CD4-positive, alpha-beta T cell treated with Interferon alpha-2 for 1 hour (primary cell): ENCODE measurements at places on chromosomes 6 and 20.

- no peak for DNase-seq
Measured at GRCh38 chr6:114195027-114195365, 147.8 kb downstream of the HS3ST5 start.

DNA sequence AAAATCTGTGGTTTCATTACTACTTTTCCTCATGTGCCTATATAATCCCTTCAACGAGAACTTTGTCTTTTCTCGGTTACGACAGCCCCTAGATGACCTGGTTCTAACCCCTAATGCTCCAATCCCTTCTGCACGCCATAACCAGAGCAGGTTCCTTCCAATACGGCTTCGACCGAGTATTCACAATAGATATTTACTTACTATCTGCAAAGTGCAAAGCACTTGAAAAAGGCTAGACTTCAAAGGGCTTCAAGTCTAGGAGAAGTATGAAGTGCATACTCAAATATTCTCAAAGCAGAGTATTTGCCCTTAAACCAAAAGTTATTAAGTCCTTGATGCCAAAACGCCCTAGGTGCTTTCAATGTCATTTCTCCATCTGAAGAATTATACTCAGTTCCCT lies 63.4 kb upstream of the NHSL1 start:
- DNase-seq, result no peak

DNA sequence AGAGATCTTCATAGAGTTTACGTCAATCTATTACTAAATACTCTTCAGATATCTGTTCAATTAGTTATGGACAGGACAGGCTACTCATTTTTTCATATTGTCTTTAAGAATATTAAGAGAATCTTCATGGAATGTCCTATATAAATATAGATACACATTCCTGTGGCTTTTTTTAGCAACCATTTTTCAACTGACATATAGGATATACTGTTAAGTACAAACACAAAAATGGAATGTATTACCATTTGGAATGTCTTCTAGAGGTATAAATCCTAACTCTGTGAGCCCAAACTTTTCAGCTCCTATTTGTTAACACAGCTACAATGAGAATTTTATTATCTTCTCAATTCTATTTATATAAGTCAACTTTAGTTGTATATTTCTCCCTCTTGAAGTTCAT lies 239.6 kb upstream of the DEFB112 start:
- no peak for DNase-seq

GRCh38 chr20:47638851-47639250 lies 137.2 kb downstream of the NCOA3 start:
- no peak for DNase-seq

DNA sequence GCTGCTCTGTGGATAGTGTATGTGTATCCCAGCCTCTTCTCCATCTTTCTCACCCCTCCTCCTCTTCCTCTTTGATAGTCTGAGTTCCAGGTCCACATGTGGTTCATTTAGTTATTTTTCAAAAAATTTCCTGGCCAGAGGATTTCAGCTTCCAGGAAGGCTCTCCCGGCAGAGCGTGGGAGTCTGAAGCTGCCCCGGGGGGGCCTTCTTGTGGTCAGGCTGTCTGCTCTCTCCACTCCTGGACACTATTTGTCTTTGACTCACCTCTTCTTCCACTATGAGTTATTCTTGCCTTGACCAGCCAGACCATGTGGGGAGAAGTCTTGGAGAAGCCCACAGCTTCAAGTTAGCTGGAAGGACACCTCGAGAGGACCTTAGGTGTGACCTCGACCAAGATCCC lies 258.8 kb downstream of the CDC5L start:
- DNase-seq, result no peak

- DNase-seq, result peak; percentile 47
Measured at GRCh38 chr6:40308533-40309306, 278.4 kb downstream of the LRFN2 start.

- no peak for DNase-seq
Measured at GRCh38 chr20:7911586-7912330, 28.5 kb downstream of the HAO1 start.

DNA sequence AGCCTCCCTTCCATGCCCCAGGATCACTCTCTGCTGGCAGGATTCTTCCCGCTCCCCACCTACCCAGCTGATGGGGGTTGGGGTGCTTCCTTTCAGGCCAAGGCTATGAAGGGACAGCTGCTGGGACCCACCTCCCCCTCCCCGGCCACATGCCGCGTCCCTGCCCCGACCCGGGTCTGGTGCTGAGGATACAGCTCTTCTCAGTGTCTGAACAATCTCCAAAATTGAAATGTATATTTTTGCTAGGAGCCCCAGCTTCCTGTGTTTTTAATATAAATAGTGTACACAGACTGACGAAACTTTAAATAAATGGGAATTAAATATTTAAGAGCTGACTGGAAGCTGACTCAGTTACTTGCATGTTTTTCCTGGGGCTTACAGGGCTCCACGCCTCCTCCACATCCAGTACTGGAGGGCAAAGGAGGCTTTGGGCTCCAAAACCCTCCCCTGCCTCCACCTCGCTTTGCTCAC lies 24.3 kb upstream of the FANCE start:
- no peak for DNase-seq

- DNase-seq, result no peak
Measured at GRCh38 chr6:149216459-149216858, 101.1 kb upstream of the TAB2 start.

GRCh38 chr6:66496659-66497058 lies 789.6 kb upstream of the EYS start:
- DNase-seq, result no peak

DNA sequence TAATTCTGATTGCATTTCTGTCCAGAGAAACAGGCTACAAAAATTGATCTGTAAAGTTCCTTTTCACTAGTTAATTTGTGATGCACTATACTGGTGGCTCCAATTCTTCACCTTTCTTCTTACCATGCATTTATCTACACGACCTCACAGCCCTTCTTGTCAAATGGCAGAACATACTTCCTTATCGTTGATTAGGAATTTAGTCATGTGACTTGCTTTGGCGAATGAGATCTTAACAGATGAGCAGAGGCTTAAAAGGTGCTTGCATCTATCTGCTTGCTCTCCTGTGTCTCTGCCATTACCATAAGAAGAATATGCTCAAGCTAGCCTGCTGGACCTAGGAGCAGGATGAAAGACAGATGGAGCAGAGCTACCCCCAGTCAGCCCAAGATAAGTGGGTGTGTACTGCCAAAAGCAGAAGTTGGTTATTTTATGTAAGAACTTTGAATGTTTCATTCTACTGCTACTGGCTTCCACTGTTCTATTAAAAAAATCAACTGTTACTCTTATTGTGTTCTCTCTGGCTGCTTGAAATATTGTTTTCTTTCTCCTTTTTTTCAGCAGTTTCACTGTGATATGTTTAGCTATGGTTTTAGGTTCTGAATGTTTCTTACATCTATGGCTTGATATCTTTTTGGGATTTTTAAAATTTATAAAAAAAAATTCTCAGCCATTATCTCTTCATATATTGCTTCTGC lies 40.2 kb upstream of the RBM24 start:
- no peak for DNase-seq

DNA sequence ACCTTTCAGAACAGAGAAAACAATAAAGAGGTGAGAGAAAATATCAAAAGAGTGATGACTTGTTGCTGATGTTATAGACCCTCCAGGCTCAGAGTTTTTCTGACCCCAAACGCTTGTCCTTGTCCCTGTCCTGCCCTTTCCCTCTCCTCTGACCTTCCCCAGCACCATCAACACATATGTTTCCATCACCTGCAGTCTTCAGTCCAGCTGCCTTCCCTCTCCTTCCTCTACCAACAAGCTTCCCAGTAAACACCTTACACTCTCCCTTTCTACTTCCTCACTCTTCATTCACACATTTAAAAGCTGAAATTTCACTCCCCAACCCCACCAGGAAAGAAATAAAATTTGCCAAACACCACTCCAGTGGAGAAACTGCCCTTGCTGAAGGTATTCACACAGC lies 25.4 kb upstream of the AFDN start:
- DNase-seq, result no peak

DNA sequence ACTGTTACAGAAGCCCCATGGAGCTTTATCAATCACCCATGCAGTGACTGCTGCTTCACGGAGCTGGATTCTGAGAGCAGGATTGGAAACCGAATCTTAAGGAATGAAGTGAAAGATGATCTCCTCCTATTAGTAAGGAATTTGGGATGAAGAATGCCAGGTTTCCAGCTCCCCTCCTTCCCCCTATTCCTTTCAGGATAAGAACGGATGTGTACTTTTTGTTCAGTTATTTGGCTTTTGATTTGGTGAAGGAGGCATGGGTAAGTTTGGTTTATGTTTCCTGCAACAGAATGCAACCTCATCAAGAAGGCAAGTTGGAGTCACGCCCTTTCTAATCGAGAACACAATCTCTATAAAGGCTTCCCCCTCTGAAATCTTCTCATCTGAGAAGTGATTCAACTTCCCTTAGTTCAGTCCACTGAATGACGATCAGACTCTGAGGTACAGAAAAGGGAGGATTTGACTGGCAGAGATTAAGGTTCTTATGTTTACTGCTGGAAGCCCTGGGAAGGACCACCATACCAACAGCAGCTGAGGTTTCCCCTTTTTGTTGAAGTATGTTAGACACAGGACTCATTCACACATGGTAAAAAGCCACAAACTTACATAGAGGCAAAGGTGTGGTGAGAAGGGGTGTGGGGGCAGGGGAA lies 5.5 kb downstream of the ELMO2 start:
- peak; percentile 57 for DNase-seq

- no peak for DNase-seq
Measured at GRCh38 chr20:41475503-41475902, 108.9 kb upstream of the EMILIN3 start.

GRCh38 chr6:129096651-129097290 lies 213.8 kb downstream of the LAMA2 start:
- DNase-seq, result no peak

DNA sequence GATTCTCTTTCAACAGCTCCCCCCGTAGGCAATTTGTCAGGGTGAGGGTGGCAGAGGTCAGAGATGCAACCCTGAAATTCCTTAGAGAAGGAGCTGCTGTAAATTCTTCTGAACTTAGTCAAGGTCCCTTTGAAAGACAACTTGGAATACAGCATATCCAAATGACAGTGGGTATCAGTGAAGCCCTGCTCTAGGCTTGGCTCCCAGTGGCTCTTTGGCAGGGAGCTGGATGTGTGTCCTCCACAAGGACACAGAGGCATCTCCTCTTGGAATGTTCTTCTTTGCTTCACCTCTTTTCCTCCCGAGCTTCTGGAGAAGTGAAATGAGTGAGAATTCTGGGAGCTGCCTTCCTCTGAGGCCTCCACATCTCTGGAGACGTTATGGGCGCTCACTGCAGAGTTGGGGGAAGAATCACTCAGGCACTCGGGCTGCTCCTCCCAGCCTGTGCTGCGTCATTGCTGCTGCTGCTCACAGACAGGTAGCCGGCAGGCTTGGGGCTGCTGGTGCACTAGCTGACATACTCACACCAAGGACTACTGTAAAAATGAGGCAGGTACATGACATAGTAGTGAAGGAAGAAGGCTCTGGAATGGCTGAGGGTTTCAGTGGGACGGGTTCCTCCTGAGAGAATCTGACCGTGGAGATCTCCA lies 34.1 kb downstream of the DYNLT1 start:
- no peak for DNase-seq

GRCh38 chr20:15654208-15654649 lies 919.0 kb downstream of the KIF16B start:
- no peak for DNase-seq

DNA sequence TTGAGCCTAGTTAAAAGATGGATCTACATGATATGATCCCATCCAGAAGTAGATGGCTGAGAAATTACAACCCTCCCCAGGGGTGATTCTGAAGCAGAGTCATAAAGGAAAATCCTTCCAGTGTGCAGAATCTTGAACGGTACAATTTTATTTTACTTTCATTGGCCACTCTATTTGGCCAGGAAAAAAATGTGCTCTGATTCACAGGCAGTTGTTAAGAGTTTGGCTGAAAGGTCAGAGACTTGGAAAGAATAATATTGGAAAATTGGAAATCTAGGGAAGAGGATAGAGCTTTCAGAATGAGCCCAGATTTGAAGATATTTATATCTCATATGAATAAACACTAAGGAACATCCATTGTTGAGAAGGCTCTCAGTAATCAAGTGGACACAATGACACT lies 1299.3 kb upstream of the GJE1 start:
- no peak for DNase-seq

GRCh38 chr6:141202626-141203025 lies 930.1 kb upstream of the GJE1 start:
- no peak for DNase-seq
